NCI-H1417 (cell line): ENCODE measurements at places on chromosomes 2 and 18.
A peak's percentile ranks its signal among the peaks of the same experiment; 100 is the strongest.

- no peak for DNase-seq
Observed at GRCh38 chr18:59669872-59670657, 27.2 kb downstream of the CCBE1 start.

DNA sequence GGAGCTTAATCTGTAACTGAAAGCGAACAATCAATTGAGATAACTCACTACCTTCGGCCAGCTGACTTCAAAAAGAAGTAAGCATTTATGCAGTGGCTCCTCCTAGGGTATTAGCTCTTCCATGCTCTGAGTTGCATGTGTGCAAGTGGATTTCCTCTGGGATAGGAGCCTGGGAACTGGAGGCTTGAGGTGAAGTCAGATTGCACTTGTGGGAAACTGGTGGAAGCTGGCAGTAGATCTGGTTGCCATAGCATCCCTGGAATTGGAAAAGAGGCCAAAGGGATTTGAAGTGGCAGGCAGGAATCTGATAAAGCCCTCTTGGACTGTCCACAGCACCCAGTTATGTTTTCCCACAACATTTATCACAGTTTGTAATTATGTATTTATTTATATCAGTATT lies 50.6 kb upstream of the FMNL2 start:
- no peak for DNase-seq

DNA sequence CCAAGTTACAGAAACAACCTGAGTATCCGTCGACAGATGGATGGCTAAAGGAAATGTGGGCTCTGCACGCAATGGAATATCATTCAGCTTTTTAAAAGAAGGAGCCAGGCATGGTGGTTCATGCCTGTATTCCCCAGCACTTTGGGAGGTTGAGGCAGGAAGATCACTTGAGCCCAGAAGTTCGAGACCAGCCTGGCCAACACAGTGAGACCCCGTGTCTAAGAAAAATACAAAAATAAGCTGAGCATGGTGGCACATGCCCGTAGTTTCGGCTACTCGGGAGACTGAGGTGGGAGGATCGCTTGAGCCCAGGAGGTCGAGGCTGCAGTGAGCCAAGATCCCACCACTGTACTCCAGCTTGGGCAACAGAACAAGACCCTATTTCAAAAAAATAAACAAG lies 34.3 kb downstream of the TCF7L1 start:
- DNase-seq, result no peak

- no peak for DNase-seq
Observed at GRCh38 chr2:12196495-12196894, 450.1 kb downstream of the LPIN1 start.

- no peak for DNase-seq
Observed at GRCh38 chr2:178912416-178913048, 105.3 kb upstream of the TTN start.

DNA sequence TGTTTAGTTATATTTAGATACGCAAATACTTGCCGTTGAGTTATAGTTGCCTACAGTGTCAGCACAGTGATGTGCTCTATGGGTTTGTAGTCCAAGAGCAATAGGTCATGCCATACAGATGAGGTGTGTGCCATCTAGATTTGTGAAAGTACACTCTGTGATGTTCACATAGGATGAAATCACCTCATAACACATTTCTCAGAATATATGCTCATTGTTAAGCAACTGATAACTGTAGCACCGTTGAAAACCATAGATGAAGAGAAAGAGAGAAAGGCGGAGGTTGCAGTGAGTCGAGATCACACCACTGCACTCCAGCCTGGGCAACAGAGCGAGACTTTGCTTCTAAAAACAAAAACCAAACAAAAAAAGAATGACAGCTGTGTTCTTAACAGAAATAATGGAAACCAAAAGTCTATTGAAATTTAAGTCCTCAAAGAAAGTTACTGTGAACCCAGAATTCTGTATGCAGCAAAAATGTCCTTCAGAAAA lies 9.5 kb downstream of the DGKD start:
- no peak for DNase-seq

DNA sequence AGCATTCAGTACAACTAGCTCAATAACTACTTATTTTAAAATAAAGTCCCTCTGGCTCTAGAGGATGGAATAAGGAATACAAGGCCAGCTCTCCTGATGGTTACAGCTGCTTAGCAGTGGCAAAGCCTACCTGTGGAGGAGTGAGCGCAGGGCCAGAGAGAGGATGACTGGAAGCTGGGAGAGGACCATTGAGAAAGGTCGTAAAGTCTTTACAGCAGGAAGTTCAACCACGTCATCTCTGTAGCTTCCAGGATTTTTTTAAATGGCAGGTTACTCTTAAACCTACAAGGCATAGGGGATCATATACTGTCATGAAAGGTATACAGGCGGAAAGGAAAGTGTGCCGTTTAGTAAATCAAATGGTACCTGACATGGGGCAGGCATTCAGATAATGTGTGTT lies 26.3 kb downstream of the ANXA4 start:
- DNase-seq, result no peak

GRCh38 chr18:12031846-12032245 lies 50.5 kb downstream of the IMPA2 start:
- DNase-seq, result no peak

DNA sequence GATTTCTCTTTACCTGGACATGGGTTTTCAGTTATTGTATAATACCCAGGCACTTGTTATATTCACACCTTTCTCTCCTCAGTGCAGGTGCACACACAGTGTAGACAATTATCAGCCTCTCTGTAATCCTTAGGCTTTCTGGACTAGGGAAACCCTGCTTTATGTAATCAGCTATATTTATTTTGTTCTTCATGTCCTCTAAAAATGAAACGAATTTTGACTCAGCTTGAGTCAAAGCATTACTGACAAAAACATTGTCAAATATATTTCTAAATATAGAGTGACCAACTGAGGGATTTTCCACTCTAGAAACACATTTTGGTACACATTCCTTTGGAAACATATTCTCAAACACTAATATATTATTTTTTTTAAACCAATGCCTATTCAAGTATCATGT lies 144.8 kb upstream of the GULP1 start:
- no peak for DNase-seq

- peak; percentile 76 for DNase-seq
Observed at GRCh38 chr2:44934983-44935728, 6.3 kb upstream of the SIX3 start.

GRCh38 chr18:13710414-13710831 lies 15.9 kb downstream of the FAM210A start:
- no peak for DNase-seq
